ENCODE measurements at places on chromosomes 4 and X.

- DNase-seq: no peak
Observed at GRCh38 chr4:67549123-67549522, 3.8 kb upstream of the CENPC start.

- no peak for DNase-seq
Observed at GRCh38 chr4:67719953-67720617, 19.1 kb upstream of the UBA6 start.

DNA sequence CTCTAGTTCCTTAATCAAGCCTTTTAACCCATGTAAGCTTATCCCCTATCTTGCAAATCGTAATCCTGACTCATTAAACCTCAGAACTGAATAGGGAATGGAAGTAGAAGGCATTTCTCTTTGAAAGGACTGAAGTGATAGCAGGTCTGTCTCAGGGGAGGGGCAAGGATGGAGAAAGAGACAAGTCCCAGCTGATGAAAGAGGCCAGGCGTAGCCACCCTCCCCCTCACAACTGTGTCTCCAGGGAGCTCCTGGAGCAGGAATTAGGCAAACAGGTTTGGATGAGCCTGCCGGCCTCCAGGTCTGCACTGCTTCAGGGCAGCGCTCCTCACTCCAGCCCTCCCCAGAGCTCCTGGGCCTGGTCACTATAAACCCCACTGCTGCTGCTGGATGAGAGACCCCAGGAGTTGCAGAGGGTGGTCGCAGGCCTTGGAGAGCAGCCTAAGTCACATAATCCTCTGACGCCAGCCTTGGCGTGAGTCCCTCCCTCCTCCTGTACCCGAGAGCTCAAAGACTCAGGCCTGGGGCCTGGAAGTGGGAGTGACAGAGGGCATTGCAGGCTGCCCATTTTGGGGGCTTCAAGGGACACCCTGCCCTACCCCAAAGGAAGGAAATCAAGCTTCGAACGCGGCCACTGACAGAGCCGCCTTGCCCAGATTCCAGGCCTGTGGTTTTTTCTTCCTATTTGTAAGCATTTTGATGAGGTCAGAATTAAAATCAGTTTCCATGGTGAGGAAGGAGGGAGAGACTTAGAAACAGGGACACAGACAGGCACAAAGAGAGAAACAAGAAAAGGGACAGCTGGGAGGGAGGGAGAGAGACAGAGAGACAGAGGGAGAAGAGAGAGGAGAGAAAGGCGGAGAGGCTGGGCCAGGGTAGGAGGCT is 21.2 kb upstream of the MSX1 start:
- no peak for DNase-seq

DNA sequence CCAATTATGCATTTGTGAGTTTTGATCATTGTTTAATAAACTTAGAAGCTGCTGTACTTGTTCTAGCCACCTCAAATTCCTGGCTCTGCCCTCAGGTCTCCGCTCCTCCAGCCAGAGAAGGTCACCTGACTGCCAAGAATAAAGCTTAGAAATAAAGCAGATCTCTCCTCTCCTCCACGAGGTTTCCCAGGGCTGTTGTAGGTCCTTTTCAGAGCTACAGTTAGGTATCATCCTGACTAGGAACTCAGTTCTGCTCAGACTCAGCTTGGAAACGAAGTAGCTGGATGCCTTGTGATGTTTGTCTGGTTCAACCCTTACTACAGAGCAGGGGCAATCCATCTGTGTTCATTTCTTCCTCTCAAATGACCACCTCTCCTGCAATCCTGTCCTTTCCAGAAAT is 79.1 kb upstream of the RAPGEF2 start:
- DNase-seq: no peak

- DNase-seq: no peak
Observed at GRCh38 chrX:41145920-41146608, 60.8 kb downstream of the USP9X start.

DNA sequence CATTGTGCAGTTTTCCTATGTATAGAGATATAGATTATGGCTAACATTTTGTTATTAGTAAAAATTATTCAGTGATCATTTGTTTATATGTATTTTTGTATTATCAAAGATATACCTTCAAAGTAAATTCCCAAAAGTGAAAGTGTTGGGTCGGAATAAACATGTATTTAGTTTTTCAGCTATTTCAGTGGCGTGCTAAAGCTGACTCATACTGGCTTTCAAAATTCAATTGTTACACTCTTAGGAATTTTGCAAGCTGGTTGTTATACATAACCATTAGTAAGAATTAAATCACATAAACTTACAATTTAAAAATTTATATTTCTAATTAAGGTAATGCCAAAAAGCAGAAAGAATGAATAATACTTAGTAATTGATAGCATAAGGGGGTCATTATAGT is 288.4 kb upstream of the NRK start:
- DNase-seq: no peak

DNA sequence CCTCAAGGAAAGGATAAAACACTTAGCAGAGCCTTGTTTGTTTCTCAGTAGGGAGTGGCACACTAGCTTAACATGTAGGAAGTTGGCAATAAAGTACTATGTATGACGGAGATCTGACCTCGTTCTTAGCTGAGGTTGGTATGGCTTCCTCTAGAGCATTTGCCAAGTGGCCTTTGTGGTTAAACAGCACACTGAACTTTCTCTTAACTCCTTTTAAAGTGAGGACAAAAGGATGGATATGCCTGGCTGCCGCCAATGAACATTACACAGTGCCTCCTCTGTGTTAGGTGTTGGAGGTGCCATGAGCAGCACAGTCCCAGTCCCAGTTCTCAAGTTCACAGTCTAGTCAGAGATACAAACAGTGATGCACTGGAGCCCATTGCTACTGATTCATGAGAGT is 54.4 kb downstream of the VGLL1 start:
- no peak for DNase-seq

- DNase-seq: no peak
Observed at GRCh38 chr4:113739197-113739596, 22.3 kb downstream of the CAMK2D start.

- peak; percentile 84 for DNase-seq
Observed at GRCh38 chr4:56530269-56531148, 24.9 kb downstream of the ARL9 start.

GRCh38 chrX:40893251-40893910 is 158.0 kb upstream of the MED14 start:
- DNase-seq: no peak

GRCh38 chr4:25146076-25146475 is 14.2 kb downstream of the SEPSECS start:
- DNase-seq: no peak

- peak; percentile 75 for DNase-seq
Observed at GRCh38 chrX:25015486-25016360, at the start of gene ARX. Gene ARX, minus strand, starts transcription at chrX:25015965. Its CDS starts 228 bp downstream, at chrX:25015737.

Measured in retina (tissue), 1 donor.